Activated T-cell treated with anti-CD3 and anti-CD28 coated beads for 48 hours (primary cell): ENCODE measurements at places on chromosomes 4 and X.

- no peak for DNase-seq
These were observed 212.9 kb downstream of the BMPR1B start for GRCh38 chr4:94970650-94971049.

DNA sequence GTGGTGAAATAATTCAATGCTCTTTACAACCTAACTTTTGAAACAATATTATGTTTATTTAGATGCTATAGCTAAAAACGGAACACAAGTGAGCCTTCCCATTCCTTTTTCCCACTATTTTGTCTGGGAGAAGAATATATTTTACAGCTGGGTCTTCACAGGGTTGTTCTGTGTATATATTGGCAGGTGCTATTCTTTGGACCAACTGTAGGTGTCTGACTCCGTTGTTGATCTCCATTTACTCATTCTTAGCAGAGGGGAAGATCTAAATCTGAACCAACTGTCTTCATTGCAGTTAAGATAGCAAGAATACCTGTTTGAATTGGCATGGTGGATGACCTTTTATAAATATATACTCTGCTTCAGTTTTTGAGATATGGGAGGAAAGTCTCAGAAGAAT lies 257.4 kb downstream of the CFAP299 start:
- DNase-seq = no peak

DNA sequence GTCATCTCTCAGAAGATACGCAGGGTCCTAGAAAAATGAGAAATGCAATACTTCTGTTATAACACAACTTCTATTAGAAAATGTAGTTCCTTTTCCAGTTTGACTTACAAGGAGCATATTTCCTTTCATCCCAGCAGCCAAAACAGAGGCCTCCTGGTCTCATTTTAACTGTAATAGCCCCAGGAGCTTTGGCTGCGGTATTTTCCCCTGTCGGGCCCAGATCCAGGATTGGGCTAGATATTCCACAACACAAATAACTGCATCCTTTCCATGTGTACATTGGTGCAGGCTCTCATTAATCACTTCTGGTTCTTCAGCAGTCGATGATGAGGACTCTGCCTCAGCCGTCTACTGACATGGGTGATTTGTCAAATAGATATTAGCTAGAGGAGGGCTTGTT lies 166.1 kb downstream of the TENM3 start:
- no peak for DNase-seq

GRCh38 chr4:75547647-75548387 lies 8.0 kb upstream of the ODAPH start:
- no peak for DNase-seq

DNA sequence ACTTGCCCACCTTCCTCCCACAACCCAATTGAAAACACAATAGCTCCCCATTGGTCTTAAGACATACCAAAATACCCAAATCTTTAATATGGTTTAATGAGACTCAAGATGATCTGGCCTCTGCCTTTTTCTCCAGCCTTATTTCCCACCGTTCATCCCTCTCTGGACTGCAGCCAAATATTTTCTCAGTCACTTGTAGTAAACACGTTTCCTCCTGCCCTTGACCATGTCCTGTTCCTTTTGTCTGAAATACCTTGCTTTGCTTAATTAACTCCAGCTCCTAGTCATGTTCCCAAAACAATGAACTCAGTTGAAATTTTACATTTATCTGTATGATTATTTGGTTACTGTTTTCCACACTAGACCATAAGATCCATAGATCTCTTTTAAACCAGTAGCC lies 8.4 kb upstream of the NUP54 start:
- no peak for DNase-seq

DNA sequence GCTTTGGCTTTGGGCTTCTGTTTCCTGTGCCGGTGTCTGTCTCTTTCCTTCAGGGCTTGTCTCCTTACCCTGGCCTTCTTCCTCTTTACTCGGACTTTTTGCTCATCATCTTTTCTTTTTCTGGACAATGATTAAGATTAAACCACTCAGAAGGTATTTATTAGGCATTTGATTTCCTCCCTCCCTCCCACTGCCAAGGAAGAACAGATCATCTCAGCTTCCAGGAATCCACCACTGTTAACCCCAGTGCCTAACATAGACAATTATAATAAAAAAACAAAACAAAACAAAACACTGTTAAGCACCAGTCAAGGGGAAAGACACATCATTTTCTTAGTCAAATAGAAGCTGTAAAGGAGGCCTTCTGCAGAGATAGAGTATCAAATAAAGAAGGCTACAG lies 16.6 kb downstream of the PGRMC1 start:
- no peak for DNase-seq

DNA sequence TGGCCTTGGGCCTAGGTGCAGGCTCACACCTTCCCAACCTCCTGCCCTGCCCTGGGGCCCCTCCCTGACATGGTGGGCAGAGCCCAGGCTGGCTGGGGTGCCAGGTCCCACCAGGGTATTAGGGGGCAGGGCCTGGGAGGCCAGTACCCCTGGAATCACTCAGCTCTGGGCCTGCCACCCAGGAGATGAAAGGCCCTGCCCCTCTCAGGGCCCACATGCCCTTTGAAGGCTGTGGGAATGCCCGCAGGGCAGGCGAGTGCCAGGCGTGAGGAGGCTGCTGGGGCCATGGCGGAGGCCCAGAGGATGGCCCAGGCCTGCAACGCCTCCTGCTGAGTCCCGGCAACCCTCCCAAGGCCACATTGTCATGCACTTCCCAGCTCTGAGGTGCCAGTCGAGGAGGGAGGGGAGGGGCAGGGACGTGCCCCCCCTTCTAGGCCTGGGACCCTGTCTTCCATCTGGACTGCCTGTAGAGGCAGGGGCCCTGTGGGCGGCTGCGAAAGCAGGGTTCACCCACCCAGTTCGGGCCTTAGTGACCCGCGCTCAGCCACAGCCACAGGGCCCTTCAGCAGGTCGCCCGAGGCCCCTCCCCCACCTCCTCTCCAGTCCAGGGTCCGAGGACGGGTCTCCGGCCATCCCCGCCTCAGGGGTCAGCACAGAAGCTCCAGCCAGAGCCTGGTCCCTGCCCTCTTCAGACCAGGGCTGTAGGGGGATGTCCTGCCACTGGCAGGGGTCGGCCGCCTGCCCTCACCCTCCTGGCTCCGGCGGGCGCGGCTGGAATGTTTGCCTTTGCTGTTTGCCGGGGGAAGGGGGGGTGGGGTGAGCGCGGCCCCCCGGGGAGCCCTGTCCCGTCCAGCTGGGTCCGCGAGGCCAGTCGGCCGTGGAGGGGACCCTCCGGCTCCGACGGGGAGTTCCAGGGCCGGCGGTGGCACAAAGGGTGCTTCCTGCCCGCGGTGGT lies 26.7 kb upstream of the FGFR3 start:
- DNase-seq = no peak

DNA sequence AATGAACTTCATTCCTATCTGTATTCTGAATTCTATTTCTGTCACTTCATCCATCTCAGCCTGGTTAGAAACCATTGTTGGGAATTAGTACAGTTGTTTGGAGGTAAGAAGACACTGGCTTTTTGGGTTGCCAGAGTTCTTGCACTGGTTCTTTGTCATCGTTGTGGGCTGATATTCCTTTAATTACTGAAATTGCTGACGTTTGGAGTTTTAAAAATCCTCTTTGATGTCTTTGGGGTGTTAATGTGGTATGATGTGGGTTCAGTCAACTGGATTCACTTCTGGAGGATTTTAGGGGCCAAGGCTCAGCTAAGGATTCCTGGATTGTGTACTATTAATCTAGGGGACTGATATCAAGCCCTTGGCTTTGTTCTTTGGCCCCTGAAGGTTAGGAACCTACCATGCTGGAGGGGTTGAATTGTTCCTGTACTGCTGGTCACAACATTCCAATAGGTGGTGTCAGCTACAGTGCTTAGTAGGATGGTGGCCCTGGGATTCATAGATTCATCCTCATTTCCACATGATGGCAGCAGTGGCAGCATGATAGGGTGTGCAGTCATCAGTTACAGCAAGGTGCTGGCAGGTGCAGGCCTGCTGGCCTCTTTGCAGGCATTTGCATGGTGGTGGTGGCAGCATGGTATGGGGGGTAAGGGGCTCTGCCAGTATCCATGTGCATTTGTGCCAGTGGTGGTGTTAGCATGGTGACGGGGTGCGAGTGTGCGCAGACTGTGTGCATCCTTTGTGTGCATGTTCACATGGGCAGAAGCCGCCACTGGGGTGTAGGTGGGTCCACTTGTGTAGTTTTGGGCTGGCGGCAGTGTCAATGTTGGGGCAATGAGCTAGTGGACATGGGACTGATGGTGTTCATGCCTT lies 301.3 kb downstream of the TEX13C start:
- DNase-seq = no peak

DNA sequence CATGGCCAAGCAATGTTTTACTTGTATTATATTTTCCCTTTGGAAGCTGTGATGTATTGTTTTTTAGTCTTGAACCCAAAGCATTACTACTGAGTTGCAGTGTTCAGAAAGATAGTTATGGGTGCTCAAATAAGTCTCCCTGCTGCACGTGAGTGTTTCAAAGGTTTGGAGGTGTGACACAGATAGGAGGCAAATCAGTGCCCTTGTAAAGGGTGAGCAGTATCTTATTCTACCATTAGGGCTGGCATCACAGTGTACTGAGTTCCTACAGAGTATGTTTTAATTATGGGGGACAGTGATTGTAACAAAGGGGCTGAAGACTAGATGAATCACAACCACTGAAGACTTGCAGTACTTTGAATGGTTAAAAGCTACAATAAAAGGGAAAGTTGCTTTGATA lies 38.3 kb downstream of the NOCT start:
- no peak for DNase-seq

GRCh38 chr4:110172972-110173371 lies 25.4 kb downstream of the ELOVL6 start:
- DNase-seq = no peak

DNA sequence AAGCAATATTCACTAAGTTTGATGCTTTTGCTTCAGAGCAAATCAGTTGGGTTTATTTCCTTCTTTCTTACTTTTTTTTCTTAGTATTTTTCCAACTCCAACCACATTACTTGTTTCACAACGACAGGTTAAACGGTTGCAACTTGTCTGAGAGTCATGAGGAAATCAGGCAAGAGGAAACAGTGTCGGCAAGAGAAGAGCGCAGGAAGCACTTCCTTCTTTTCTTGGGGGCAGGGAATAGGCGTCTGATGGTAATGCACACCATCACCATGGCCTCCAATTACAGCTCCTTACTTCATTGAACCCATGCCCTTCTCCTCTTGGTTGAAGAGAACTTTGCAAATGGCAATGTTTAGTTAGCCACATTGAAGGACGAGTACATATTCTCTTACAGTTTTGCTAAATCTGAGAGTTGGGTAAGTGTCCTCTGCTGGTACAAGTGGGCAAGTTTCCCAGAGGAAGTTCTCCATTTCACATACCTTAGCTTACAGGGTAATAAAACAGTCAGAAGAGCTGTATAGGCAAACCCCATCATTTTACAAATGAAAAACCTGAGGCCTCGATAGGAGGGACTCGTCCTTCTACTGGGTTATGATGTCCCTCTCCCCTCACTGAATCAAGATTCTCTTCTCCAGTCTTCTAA lies 8.3 kb upstream of the CXCL8 start:
- no peak for DNase-seq

DNA sequence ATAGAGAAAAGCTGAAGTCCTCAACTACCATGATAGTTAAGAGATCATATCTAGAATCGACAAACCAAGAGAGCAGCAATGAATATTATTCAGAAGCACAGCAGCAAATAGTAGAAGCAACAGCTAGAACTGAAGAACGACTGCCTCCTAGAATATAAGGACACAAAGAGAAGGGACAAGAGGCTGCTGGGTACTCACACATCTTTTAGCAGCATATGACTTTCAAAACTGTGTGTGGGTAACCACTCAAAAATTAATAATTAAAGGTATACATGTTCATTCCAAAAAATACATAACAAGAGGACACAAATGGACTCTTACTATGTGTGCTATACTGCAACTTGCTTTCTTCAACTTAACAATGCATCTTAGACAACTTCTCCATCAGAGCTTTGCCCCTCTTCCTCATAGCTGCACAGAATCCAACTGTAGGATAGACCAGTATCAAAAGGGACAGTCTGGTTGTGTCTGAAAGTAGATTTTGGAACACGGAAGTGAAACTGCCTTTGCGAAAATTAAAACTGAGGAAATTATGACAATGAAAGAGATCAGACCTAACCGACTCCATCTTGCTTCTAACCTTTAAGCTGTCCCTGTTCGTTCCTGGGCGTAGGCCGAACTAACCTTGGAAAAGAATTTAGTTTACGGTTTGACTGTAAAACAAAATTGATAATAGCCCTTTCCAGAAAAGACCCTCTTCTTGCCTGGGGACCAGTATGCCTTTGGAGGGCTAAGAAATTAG lies 125.7 kb downstream of the SH3KBP1 start:
- no peak for DNase-seq

GRCh38 chrX:30572678-30573077 lies 4.9 kb downstream of the TASL start:
- DNase-seq = no peak

- no peak for DNase-seq
These were observed 17.9 kb downstream of the DAPP1 start for GRCh38 chr4:99834569-99834968.

- no peak for DNase-seq
These were observed 21.1 kb downstream of the RNF4 start for GRCh38 chr4:2489841-2490552.

- DNase-seq = peak; percentile 43
These were observed 1.8 kb downstream of the TBC1D1 start for GRCh38 chr4:37892641-37893040.

DNA sequence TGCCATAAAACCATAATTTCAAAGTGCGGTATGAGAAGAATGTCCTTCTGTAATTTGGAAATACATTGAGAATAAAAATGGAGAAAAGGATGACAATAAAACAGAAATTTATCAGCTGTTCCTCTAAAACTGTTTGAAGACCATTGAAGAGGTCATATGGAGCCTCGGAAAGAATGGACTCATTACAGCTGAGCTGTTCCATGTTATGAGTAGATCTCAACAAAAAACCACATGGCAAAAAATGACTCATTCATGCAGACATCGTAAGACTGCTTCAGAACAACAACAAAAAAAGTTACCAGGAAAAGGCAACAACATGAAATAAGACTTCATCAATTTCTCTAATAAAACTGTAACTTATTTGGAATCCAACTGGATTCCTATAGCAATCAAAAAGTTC lies 39.7 kb downstream of the AKAP4 start:
- DNase-seq = no peak

DNA sequence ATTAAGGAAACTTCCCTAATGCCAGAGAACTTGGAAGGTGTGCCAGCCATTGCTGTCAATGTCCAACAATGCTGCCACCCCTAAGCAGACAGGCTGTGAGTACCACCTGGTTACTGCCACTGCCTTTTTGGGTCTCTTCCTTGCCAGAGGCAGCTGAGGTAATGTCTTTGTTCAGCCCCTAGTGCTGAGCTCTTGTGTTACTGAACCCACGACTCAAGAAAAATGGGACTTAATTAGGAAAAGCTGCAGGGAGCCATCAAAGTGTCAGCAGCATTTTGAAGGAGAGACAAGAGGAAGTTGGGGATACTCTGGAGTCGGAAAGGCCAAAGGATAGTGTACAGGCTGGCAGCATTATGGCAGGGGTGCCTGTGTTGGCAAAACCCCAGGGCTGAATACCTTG lies 283.7 kb downstream of the AFF2 start:
- no peak for DNase-seq

DNA sequence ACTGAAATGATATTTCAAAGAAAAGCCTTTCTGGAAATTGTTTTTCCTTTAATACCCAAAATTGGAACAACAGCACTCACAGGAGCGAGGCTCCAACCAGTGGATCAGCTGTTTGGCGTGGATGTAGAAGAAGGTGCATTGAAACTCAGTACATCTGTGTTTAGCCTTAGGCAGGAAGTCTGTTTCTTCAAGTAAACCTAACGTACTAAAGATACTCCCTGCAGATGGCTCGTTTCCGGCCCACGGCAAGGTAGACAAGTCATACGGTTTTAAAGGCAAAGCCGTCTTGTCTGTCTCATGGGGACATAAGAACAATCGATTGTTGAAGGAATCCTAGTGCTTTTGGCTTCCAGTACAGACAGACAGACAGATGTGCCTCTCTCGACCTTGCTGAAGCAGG lies 50.0 kb upstream of the CLCN4 start:
- DNase-seq = no peak
